ENCODE measurements at places on chromosomes 11 and 22.

DNA sequence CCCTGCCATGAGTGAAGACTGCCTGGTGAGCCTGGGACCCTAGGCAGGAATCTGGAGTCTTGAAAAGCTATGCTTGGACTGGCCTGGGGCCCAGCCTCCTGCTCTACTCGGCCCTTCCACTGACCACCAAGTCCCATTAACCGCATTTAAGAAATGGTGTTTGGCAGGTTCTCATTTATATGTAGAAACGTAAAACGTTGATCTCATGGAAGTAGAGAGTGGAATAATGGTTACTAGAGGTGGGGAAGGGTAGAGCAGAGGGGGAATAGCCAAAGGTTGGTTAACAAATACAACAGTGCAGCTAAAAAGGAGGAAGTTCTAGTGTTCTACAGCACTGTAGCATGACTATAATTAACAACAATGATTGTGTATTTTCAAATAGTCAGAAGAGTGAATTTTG lies 72.9 kb upstream of the EED start:
- no peak for DNase-seq

GRCh38 chr22:31983911-31984656 lies 39.7 kb downstream of the YWHAH start:
- DNase-seq, result no peak

DNA sequence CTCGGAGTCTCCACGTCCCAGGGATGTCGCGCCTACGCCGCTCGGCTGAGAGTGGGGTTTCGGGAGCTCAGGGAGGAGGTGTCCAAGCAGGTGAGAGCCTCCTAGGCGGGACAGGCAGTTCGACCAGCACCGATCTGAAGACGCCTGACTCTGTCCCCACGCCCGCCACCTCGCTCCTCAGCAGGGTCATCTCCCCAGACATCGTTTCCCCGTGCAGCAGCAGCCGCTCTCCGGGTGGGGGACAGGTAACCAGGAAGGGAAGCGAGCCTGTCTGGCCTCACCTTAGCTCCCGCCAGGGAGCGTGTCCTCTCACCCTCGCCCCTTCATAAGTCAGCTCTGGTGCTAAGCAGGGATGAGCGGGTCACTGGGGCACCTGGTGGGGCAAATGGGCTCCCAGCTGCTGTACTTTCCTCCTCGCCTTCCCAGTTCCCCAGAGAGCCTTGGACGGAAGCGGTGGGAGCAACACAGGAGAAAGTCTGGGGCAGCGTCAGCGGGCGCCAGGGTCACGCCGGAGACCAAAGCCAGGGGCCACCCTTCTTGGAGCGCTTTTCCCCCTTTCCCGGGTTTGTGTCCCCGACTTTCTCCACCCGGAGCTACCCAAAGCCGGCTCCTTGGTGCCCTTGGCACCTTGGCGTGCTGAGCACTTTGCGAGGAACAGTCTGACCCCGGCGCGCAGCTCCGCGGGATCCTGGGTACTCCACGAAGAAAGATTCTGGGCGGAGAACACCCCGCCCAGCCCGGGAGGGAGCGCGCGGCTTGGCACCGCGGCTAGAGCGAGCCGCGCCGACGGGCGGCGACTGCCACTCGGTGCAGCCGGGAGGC lies 1.6 kb downstream of the SPON1 start:
- DNase-seq, result peak; percentile 14

GRCh38 chr11:69076129-69076791 lies 27.5 kb downstream of the TPCN2 start:
- DNase-seq, result no peak
